ENCODE measurements at places on chromosomes 6 and 20.

GRCh38 chr20:21399005-21399475 is 1.7 kb upstream of the NKX2-4 start:
- DNase-seq: no peak

DNA sequence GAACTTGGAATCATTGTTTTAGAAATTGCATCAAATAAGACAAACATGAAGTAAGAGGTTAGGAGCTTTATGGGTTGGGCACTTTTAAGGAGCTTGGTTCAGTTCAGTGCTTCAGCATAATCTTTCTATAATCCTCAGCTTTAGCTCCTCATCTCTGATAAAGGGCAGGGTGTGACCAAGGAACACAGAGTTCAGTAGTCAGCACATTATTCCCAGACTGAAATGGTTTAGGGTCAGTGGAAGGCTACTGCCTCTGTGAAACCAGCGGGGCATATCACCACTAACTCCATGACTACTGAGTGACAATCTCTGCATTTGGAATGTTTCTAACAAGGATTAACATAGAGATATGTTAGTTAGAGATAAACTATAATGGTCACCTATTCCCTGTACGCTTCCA is 36.9 kb downstream of the CRYBG1 start:
- DNase-seq: no peak

GRCh38 chr6:3919849-3920248 is 70.7 kb downstream of the FAM50B start:
- DNase-seq: no peak

DNA sequence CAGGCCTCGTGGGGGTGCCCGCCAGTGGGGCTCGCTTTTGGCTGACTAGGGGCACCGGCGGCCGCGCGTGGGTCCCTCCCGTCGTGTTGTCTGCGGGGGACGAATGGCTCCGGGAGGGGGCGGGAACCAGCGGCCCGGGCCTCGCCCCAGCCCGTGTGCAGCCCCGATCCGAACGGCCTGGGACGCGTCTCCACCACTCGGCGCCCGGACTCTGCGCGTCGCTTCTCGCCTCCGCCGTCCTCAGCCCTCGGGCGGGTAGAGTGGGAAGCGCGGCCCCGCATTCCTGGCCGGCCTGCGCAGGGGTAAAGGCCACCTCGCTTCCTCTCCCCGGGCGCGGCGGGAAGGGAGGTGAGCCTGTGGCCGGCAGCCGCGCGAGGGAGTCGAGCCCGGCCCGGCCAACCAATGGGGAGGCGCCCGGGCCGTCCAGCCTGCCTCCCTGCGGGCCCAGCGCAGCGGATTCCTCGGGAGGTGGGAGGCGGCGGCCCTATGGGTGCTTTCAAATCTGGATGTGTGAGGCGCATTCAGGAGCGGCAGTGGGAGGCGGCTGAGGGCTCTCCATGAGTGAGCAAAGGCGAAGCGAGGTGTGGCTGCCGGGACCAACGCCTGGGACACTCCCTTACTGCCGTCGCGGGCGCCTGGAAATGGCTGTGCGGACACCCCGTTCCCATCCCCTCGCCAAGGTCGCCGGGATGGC is 1.1 kb upstream of the ZBTB46 start:
- no peak for DNase-seq

DNA sequence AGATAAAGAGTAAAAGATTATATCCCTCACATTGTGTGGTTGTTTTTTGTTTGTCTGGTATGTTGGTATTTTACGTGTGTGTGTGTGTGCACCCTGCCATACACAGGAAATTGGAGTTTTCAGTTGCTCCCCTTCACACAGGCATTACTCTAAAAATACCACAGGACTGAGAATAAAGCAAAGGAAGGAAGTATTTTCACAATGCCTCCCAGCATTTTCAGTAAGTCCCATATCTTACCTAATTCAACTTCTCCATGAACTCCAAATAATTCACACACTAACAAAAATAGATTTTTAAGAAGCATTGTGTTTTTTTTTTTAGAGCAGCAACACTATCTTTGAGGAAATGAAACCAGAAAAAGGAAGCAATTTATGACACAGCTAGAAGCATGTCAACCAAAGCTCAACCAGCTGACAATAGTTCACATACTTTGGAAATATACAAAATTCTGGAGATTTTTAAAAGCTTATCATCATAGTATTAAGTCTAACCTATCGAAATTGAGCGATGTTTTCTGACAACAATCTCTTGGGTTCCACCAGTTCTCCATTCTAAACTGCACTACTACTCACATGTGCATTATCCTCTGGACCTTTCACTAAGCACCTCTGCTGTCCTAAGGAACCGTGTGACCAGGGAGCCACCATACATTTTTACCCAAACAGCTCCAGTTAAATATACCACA is 2.1 kb downstream of the UBE2J1 start:
- DNase-seq: no peak

GRCh38 chr20:24289737-24290481 is 179.5 kb upstream of the SYNDIG1 start:
- DNase-seq: no peak

GRCh38 chr20:25380945-25381614 is 9.6 kb downstream of the ABHD12 start:
- no peak for DNase-seq

GRCh38 chr20:3863317-3863716 is 16.7 kb downstream of the MAVS start:
- DNase-seq: no peak

GRCh38 chr6:113805173-113805790 is 51.9 kb upstream of the MARCKS start:
- no peak for DNase-seq

GRCh38 chr6:75991941-75992340 is 80.5 kb downstream of the IMPG1 start:
- no peak for DNase-seq

DNA sequence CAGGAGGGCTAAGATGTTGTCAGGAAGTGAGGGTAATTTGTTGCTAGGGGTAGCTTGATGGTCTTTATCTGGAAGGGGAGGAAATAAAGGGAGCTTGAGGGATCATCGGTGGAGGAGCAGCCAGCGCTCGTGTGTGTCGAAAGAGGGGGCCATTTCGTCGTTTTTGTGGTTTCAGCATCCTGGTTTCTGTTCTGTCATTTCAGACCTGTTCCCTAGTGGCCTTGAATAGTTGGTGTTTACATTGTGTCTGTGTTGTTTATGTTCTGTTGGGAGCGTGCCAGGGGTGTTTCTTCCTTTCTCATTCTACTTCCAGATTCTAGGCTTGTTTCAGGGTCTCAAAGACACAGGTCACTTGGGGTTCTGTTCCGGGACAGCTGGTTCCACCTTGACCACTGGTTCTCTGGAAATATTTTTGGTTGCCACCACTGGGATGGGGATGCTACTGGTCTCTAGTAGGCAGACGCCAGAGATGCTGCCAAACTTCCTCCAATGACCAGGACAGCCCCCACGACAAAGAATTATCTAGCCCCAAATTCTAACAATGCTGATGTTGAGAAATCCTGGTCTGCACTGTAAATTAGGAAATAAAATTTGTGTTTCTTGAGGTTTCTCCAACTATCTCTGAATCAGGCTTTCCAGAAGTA is 113.9 kb upstream of the NAA20 start:
- no peak for DNase-seq

DNA sequence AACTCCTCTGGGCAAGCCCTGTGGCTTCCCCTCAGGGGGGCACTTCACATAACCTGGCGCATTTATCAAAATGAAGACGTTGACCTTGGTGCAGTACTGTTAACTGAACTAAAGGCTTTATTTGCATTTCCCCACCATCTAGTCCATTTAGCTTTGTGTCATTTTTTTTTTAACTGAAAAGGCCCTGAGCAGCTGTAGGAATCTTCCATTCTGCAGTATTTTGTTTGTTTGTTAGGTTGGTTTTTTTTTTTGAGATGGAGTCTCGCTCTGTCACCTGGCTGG is 10.7 kb downstream of the TMEM181 start:
- no peak for DNase-seq

DNA sequence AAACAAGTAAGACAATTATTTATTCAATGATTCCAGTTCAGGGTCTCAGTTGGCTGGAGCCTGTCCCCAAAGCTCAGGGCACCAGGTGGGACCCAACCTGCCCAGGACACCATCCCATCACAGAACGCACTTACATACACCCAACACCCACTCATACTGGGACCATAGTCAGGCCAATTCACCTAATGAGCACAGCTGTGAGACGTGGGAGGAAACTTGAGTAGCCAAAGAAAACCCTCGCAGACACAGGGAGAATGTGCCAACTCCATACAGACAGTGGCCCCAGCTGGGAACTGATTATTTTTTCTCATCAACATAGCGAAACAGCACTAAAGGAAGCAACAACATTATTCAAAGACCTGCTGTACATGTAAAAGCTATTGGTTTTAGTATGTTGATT is 58.6 kb upstream of the DOK5 start:
- no peak for DNase-seq

- no peak for DNase-seq
Measured at GRCh38 chr20:56463428-56463827, 5.0 kb upstream of the RTF2 start.

DNA sequence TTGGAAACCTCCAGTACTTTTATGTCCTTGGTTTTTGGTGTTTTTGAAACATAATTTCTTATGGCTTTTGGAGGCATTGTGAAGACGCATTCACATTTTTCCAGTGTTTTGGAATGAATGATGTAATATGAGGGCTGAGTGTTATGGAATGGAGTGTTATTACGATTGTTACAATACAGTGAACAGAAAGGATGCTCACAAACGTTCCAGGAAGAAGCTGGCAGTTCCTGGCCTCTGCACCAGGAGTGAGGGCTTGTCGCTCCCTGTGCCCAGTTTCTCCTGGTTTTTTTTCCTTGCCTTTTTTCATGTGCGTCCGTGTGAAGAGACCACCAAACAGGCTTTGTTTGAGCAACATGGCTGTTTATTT is 20.3 kb downstream of the GMPR start:
- no peak for DNase-seq

DNA sequence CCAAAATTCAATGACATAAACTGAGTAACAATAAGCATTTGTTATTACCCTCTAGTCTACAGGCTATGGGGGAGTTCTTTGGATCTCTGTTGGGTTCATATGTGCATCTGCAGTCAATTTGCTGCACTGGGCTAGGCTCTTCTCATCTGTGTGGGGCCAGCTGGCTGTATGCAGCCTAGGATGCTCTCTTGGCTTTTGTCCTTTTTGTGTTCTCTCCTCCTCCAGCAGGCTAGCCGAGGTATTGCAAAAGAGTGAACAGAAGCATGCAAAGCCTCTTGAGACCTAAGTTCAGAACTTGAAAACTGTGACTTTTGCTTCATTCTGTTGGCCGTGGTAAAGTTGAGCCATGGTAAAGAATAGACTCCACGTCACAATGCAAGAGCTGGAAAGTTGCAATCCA is 62.8 kb upstream of the FOXO3 start:
- DNase-seq: no peak

- no peak for DNase-seq
Measured at GRCh38 chr6:163340201-163340887, 74.2 kb upstream of the QKI start.

GRCh38 chr20:58349570-58349969 is 39.5 kb upstream of the VAPB start:
- DNase-seq: no peak

DNA sequence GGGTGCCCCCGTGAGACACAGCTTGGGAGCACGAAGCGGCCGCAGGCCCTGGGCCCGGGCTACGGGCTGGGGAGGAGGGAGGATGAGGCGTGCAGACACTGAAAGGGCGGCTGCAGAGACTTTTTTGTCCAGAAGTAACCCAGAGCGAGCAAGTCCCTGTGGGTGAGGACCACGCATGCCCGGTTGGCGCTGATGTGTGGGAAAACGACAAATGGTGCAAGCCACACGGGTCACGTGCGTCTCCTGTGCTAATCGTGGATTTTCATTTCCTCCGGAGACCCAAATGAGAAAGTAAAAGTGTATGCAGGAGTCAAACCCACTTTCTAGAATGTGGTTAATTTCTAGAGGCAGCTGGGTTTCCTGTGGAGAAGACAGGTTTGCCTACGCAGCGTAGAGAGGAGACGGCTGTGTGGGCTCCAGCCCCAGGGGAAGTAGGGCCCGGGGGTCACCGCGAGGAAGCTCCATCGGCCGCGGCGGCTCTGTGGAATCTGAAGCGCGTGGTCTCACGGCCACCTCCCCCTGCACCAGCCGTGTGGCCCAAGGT is 19.0 kb downstream of the DLL1 start:
- no peak for DNase-seq

- no peak for DNase-seq
Measured at GRCh38 chr20:61770113-61770585, 295.5 kb downstream of the TAF4 start.

GRCh38 chr6:583116-583515 is 73.8 kb downstream of the HUS1B start:
- DNase-seq: no peak

DNA sequence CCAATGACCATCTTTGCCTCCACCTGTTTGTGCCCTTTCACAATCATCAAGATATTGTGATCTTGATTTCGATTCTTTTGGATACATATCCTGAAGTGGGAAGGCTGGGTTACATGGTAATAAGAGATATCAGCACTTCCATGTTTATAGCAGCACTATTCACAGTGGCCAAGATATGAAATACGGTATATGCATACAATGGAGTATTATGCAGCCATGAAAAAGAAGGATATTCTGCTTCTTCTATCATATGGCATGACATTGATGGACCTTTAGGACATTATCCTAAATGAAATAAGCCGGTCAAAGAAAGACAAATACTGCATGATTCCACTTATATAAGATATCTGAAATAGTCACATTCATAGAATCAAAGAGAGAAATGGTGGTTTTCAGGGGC is 144.0 kb downstream of the CCDC170 start:
- DNase-seq: no peak

- DNase-seq: no peak
Measured at GRCh38 chr6:135831016-135831415, 20.5 kb upstream of the PDE7B start.

GRCh38 chr20:38032585-38033329 is 499 bp downstream of the TTI1 start:
- DNase-seq: no peak

- DNase-seq: peak; percentile 28
Measured at GRCh38 chr6:138499303-138500018, at the start of gene NHSL1. TSS of gene NHSL1 (minus strand) at chr6:138499494. CDS start at chr6:138499290, 204 bp downstream.

- no peak for DNase-seq
Measured at GRCh38 chr20:63518351-63518861, 2.2 kb upstream of the PPDPF start.

- DNase-seq: no peak
Measured at GRCh38 chr6:135008072-135008940, 46.3 kb downstream of the HBS1L start.

DNA sequence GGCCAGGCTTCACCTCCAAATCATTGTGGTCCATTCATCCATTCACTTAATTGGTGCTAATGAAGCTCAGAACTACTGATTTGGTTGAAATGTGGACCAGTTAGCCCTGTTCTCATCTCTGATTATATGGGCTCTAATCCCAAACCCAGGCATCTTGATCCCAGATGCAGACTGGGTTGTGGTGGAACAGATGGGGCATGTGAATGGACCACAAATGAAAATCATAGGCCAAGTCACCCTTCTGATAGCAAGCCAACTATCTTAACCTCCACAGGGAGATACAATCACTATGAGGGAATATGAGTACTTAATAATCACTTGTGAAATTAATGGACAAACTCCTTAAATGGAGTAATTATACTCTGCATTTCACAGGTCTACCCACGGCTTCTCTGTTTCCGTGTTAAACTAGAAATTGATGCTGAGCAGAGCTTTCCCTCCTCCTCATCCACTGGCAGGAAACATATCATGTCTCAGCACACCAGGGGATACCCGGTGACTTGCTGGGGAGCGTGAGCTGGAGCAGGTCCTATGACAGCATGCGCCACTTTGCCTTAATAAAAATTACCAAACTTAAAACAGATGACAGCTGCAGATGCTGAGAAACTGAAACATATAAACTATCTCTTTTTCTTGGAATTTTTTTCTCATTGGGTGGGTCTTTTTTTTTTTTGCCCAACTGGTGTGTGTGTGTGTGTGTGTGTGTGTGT is 108.8 kb upstream of the HEY2 start:
- no peak for DNase-seq

- DNase-seq: no peak
Measured at GRCh38 chr6:107634324-107635056, 144.6 kb downstream of the SOBP start.
